ENCODE measurements at places on chromosomes 12 and 14. TPM values are rescaled to one million over a fixed set of nuclear protein-coding genes. Genes with fewer than 3 reads are reported as not detected.

- peak overlapping the region; percentile 91 for H3K27ac ChIP-seq
- H3K27me3 ChIP-seq, result no peaks in the 10 kb centered on the region
- peaks cover 65% of the 10 kb centered on the region for H3K4me1 ChIP-seq
Observed at GRCh38 chr14:91897106-91897701, 29.9 kb upstream of the TC2N start.

- no peaks in the 10 kb centered on the region for H3K36me3 ChIP-seq
- peak; percentile 45 for DNase-seq
- peak overlapping the region; percentile 18 for H3K27ac ChIP-seq
- H3K27me3 ChIP-seq, result no peaks in the 10 kb centered on the region
- peaks cover 26% of the 10 kb centered on the region for H3K4me1 ChIP-seq
- no peak overlapping the region for H3K4me3 ChIP-seq
Observed at GRCh38 chr12:95593266-95593871, 42.1 kb upstream of the USP44 start.

- peaks cover 9% of the 10 kb centered on the region for H3K4me1 ChIP-seq
- no peak for DNase-seq
- no peaks in the 10 kb centered on the region for H3K27me3 ChIP-seq
Observed at GRCh38 chr12:130947028-130947613, 6.6 kb upstream of the ADGRD1 start.

GRCh38 chr12:74689071-74689655 is 151.5 kb downstream of the ATXN7L3B start:
- H3K27me3 ChIP-seq, result no peaks in the 10 kb centered on the region
- no peak for DNase-seq
- no peaks in the 10 kb centered on the region for H3K36me3 ChIP-seq
- no peaks in the 10 kb centered on the region for H3K4me1 ChIP-seq
- H3K4me3 ChIP-seq, result no peak overlapping the region
- no peak overlapping the region for H3K27ac ChIP-seq

- H3K27ac ChIP-seq, result no peak overlapping the region
- no peak overlapping the region for H3K4me3 ChIP-seq
- no peaks in the 10 kb centered on the region for H3K36me3 ChIP-seq
- no peaks in the 10 kb centered on the region for H3K27me3 ChIP-seq
Observed at GRCh38 chr12:116142936-116143898, 134.3 kb downstream of the MED13L start.

- H3K27ac ChIP-seq, result no peak overlapping the region
- DNase-seq, result no peak
- no peaks in the 10 kb centered on the region for H3K27me3 ChIP-seq
- H3K4me1 ChIP-seq, result no peaks in the 10 kb centered on the region
Observed at GRCh38 chr12:28709986-28710685, 438.9 kb upstream of the FAR2 start.

EEF1AKMT3 gene
- 11.2 TPM for total RNA-seq

SLC2A14 gene
- 8.6 TPM for total RNA-seq

All from body of pancreas (tissue), 4 donors.